Activated CD8-positive, alpha-beta memory T cell treated with anti-CD3 and anti-CD28 coated beads, Interleukin-2, amount 10 ng/mL, durations not matched to agents 7 days and 5 days (primary cell): ENCODE measurements at places on chromosomes 2 and 18. TPM values are rescaled to one million over a fixed set of nuclear protein-coding genes. Genes with fewer than 3 reads are reported as not detected.

DNA sequence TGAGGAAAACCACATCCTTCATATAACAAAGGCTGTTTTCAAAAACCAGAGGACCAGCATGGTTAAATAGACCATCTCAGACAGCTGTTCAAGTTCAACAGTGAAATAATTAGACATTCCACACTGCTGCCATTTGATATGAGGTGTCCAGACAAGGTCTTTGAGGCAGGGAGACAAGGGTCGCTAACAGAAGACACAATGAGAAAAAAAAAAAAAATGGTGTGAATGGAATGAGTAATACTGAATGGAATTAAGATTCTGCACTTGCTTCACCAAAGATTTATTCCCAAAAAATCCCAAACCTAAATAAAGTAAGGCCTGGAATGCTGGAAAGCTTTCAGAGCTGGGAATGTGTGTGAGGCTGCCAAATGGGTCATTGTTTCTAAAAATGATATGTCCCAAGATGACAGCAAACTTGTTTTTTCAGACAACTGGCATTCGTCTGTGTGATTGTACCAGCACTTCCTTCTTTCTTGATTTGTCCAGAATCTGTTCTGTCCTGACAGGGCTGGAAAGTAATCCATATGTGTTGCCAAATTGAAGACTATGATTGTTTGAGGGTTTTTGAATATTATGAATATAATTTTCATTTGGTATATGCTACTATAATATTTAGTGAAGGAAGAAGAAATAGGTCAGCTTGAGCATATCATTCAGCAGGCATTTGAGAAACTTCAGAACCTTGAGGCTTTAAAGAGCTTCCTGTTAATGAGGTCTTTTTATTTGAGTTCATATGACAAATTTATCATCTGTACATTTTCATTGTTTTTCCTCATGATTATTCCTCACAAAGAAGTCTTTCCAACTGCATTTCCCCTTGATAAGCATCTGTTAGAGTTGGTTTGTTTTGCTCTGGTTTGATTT is 85.2 kb upstream of the ITGA4 start:
- no peak overlapping the region for H3K4me3 ChIP-seq
- DNase-seq: no peak
- no peak overlapping the region for H3K27ac ChIP-seq
- peaks cover 24% of the 10 kb centered on the region for H3K36me3 ChIP-seq
- H3K27me3 ChIP-seq: no peaks in the 10 kb centered on the region
- H3K4me1 ChIP-seq: peaks cover 51% of the 10 kb centered on the region

DNA sequence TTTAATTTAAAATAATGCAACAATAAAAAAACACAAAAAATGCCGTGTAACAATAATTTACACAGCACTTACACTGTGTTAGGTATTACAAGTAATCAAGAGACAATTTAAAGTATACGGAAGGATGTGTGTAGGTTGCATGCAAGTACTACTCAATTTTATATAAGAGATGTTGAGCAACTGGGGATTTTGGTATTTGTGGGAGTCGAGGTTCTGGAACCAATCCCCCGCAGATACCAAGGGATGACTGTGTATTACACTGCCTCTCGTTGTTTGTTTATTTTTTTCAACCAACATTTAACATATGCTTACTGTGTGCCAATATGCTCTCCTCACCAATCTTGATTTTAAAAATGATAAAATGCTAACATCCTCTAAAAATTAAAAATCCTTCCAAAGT is 24.8 kb downstream of the MAP3K2 start:
- no peaks in the 10 kb centered on the region for H3K27me3 ChIP-seq
- no peak overlapping the region for H3K4me3 ChIP-seq
- DNase-seq: no peak
- H3K36me3 ChIP-seq: peaks cover 4% of the 10 kb centered on the region

GRCh38 chr2:190447766-190448165 is 39.6 kb downstream of the MFSD6 start:
- no peak for DNase-seq
- H3K36me3 ChIP-seq: peaks cover 14% of the 10 kb centered on the region
- H3K4me1 ChIP-seq: peaks cover 20% of the 10 kb centered on the region
- H3K27me3 ChIP-seq: no peaks in the 10 kb centered on the region
- no peak overlapping the region for H3K27ac ChIP-seq
- H3K4me3 ChIP-seq: no peak overlapping the region

PTPRM gene
- 5.7 TPM for total RNA-seq

SCN9A gene
- not detected for total RNA-seq

- H3K27ac ChIP-seq: no peak overlapping the region
- H3K36me3 ChIP-seq: no peaks in the 10 kb centered on the region
- H3K27me3 ChIP-seq: peaks cover 8% of the 10 kb centered on the region
- H3K4me3 ChIP-seq: no peak overlapping the region
Observed at GRCh38 chr18:10301831-10302483, 152.5 kb upstream of the APCDD1 start.

DNA sequence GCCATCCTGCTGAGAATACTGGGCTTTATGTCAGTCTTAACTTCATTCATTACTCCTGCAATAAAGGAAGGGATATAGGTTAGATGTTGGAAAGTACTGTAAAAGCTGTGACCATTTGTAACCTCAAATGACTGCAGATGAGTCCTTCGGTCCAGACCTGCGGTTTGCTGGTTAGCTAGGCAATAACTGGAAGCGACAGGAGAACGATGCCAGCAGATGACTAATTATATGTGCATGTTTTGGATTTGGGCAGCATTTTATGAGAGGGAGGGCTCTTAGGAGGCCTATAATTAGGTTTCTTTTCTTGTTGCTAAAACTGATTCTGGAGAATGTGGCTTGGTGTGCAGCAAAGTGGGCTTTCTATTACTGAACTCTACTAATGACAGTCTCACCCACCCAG is 205.6 kb downstream of the TMEM182 start:
- no peak for DNase-seq
- no peaks in the 10 kb centered on the region for H3K27me3 ChIP-seq
- H3K4me3 ChIP-seq: no peak overlapping the region
- no peaks in the 10 kb centered on the region for H3K4me1 ChIP-seq
- H3K27ac ChIP-seq: no peak overlapping the region

DNA sequence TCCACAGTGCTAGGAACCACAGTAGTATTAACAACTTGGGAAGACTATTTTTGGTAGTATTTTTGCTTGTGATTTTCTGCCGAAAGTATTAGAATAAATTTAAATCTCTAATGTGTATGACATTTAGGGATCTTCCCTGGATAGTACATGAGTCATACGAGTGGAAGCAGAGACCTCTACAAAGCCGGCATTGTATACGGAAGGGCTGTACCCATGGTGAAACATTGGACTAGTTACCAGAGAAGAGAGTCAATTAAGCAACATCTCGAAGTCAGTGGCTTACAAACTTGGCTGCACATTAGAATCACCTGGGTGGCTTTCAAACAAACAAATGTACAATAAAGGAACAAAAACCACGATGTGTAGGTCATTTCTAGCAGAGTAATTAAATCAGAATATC is 1131.7 kb upstream of the LRRTM1 start:
- DNase-seq: no peak
- H3K27ac ChIP-seq: no peak overlapping the region
- H3K27me3 ChIP-seq: no peaks in the 10 kb centered on the region
- no peak overlapping the region for H3K4me3 ChIP-seq
- no peaks in the 10 kb centered on the region for H3K4me1 ChIP-seq
